Adipose tissue (tissue), 3 donors: ENCODE measurements at places on chromosomes 2 and 18. TPM values are rescaled to one million over a fixed set of nuclear protein-coding genes. Genes with fewer than 3 reads are reported as not detected.

CD226 gene
- polyA plus RNA-seq, result under 0.01 TPM

SERPINB12 gene
- not detected for polyA plus RNA-seq

CCL20 gene
- 0.40 TPM for polyA plus RNA-seq

GAREM2 gene
- 3.0 TPM for polyA plus RNA-seq
